ENCODE measurements at places on chromosomes 3 and 15. TPM values are rescaled to one million over a fixed set of nuclear protein-coding genes. Genes with fewer than 3 reads are reported as not detected.
A peak's percentile ranks its signal among the peaks of the same experiment; 100 is the strongest.

Gene DCLK3
- not detected for total RNA-seq

Gene IL20RB
- total RNA-seq: not detected

Gene MEIS2
- 79.9 TPM for total RNA-seq

Gene ALDH1A2
- total RNA-seq: 0.78 TPM

Gene GPR149
- not detected for total RNA-seq

Gene SLC51B
- total RNA-seq: not detected

DNA sequence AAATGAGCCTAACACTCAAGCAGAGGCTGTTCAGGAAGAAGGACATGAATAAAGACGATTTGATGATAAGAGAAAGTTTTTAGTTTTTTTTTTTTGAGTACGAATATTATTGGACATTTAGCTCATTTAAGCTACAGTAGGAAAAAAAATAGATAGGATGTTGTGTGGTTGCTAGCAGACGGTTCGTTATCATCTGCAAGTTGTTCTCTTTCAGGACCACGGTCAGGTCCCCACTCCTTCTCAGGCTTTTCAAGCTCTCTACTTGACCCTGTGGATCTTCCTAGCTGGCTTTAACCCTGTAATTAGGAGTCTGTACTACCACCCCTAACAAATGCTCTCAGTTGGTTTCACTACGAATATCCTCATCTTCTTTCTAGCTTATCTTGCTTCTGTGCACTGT, 1.1 kb downstream of the KCNH8 start:
- H3K4me3 ChIP-seq: no peak overlapping the region
- no peak overlapping the region for H3K27ac ChIP-seq
- DNase-seq: no peak
- no peaks in the 10 kb centered on the region for H3K36me3 ChIP-seq

GRCh38 chr3:104907507-104907906, 459.2 kb upstream of the ALCAM start:
- H3K4me3 ChIP-seq: no peak overlapping the region
- no peak for DNase-seq
- H3K4me1 ChIP-seq: peaks cover 39% of the 10 kb centered on the region
- H3K27ac ChIP-seq: peak overlapping the region; percentile 78

GRCh38 chr15:29675791-29676301, 146.4 kb downstream of the TJP1 start:
- H3K27ac ChIP-seq: no peak overlapping the region
- peaks cover 42% of the 10 kb centered on the region for H3K4me1 ChIP-seq
- peak; percentile 73 for DNase-seq
- no peaks in the 10 kb centered on the region for H3K36me3 ChIP-seq
- H3K27me3 ChIP-seq: no peaks in the 10 kb centered on the region

DNA sequence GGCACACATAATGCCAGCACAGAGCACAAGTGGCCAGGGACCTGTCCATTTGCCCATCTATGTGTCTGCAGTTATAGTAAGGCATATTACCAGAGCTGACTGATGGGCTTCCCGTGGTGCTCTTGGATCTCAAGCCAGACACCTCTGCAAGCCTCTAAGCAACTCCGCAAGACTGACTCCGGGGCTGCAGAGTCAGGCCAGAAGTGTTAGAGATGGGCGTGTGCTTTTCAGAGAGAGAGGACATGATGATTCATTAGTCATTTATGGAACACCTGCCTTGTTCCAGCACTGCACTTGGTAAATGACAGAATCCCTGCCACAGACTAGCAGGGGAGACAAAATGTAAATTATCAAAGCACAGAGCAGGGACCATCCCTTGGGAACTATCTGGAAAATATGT, 559.0 kb downstream of the PDCD6IP start:
- H3K4me1 ChIP-seq: peaks cover 7% of the 10 kb centered on the region
- no peak overlapping the region for H3K27ac ChIP-seq
- H3K36me3 ChIP-seq: peaks cover 29% of the 10 kb centered on the region

DNA sequence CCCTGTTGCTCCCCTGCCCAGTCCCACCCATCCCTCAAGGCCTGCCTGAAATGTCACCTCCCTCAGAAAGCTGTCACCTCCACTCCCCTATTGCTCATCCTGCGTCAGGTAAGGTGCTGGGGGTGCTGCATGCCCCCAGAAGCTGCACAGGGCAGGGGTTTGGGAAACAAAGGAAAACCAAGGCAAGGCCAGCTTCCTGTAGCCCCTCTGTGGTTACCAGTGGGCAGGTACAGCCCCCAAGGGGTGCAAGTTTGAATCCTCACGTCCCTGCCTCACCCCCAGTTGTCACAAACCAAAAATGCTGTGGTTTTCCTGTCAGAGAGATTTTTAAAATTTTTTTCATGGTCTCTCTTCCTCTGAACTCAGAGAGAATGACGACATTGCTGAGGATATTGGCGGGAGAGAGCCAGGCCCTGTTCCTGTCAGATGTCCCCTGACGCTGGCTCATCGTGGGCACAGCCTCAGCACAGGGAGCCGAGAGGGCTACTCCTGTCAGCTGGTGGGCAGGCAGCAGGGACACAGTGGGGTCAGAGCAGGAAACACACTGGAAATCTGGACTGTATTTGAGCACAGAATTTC, 27.0 kb downstream of the PSTPIP1 start:
- peaks cover 23% of the 10 kb centered on the region for H3K4me1 ChIP-seq
- DNase-seq: no peak

- no peak for DNase-seq
- H3K4me1 ChIP-seq: peaks cover 48% of the 10 kb centered on the region
- peak overlapping the region; percentile 55 for H3K27ac ChIP-seq
- peaks cover 11% of the 10 kb centered on the region for H3K36me3 ChIP-seq
- H3K4me3 ChIP-seq: no peak overlapping the region
Observed at GRCh38 chr15:99614749-99615288, 49.0 kb downstream of the MEF2A start.
